ENCODE measurements at places on chromosomes 1 and 21.

GRCh38 chr1:222263791-222264190, 284.1 kb downstream of the HHIPL2 start:
- DNase-seq: peak; percentile 10
- H3K27ac ChIP-seq: no peak overlapping the region
- no peaks in the 10 kb centered on the region for H3K36me3 ChIP-seq
- H3K4me3 ChIP-seq: no peak overlapping the region
- no peaks in the 10 kb centered on the region for H3K27me3 ChIP-seq

DNA sequence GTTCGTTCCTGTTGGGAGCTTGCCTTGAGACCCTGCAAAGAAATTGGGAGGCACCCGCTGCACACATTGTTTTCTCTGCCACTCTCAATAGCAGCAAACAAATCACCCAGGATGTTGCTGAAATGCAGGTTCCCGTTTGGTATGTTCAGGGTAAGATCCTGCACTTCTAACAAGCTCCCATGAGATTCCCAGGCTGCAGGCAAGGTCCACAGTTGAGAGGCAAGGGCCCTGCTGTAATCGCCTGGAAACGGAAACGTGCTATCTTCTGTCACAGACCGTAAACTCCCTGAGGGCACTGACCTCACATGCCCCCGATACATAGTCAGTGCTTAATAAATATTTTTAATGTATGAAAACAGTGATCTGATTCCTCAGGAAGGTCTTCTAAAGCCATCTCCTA, 37.8 kb downstream of the XCL1 start:
- H3K36me3 ChIP-seq: no peaks in the 10 kb centered on the region
- H3K4me1 ChIP-seq: no peaks in the 10 kb centered on the region
- no peak overlapping the region for H3K27ac ChIP-seq

DNA sequence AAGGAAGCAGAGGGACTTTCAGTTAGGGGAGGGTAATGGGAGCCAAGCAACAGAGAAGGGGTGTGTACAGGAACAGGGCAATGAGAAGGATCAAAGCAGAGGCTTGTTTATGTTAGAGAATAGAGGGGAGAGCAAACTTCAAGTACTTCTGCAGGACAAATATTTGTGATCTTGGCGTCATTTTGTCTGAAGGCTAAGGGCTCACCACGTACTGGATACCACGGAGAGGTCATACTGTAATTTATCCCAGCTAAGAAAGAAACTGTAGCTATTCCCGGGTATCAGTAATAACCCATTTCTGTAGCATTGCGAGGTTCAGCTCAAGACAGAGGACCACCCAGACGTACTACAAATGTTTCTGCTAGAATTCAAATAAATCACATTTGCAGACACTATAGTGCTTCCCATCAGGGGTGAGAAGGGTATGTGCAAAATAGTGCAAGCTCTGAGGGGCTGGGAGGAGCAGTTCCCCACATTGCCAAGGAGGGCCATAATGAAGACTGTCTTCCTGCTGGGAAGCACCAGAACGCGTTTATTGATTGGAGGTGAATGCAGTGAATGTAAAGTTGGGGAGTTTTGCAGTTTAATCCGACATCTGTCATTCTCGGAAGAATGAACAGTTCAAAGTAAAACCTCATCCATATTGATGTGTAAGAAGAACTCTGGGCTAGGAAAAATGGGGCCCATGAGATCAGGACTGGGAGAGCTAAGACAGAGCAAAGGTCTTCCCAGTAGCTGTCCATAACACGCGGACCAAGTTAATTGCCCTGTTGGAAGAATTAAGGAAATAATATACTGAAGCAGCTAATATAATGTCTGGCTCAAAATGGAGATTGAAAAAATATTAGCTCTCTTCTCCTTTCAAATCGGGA, 136.9 kb downstream of the RWDD3 start:
- no peaks in the 10 kb centered on the region for H3K27me3 ChIP-seq
- H3K4me1 ChIP-seq: no peaks in the 10 kb centered on the region
- H3K4me3 ChIP-seq: no peak overlapping the region
- H3K27ac ChIP-seq: no peak overlapping the region
- no peaks in the 10 kb centered on the region for H3K36me3 ChIP-seq

DNA sequence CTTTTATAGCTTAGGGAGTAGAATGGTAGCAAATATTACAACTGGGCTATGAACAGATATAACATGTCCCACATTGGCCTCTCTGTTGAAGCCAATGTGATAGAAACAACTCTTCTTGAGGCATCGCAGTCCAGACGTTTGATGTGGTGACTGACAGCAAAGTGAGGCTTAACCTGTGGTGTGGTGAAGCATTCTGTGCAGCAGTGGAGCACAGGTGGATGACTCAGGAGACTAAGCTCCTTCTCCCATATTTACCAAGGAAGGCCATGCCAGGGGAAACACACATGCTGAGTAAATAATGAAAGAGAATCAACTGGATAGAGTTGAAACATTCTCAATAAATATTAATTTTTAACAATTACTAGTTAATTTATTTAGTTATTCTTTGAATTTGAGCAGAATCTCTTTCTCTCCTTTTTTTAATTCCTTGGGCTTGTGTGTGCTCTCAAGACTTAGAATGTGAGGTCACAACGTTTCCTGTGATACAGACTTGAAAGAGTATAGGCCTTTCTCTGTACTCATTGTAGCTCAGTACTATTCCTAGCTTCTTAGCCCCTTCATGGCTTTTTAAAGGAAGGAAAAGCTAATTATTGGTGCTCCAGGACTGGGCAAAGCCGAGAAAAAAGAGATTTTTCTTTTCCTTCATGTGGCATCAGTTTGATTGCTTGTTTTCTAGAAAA, 17.6 kb downstream of the CRB1 start:
- no peaks in the 10 kb centered on the region for H3K36me3 ChIP-seq
- DNase-seq: peak; percentile 4
- no peak overlapping the region for H3K4me3 ChIP-seq
- no peak overlapping the region for H3K27ac ChIP-seq

- no peaks in the 10 kb centered on the region for H3K4me1 ChIP-seq
- DNase-seq: no peak
- H3K27me3 ChIP-seq: no peaks in the 10 kb centered on the region
- H3K27ac ChIP-seq: no peak overlapping the region
- no peak overlapping the region for H3K4me3 ChIP-seq
Observed at GRCh38 chr1:41536361-41536802, 51.9 kb upstream of the EDN2 start.

DNA sequence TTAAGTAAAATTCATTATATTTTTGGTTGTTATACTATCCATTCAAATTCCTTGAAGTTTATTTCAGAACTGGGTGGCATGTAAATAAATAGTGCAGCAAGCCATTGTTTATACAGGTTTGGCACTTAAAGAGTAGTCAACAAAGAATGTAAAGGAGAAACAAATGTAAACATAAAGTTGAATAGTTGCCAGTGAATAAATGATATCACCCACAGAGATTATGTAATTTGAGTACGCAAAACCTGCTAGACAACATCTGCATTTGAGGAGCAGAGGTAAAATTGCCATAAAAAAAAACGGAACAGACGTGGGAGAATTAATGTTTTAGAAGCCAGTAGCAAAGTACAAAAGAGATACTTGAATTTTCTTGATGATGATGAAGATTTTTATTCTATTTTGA, 111.6 kb downstream of the ADGRL2 start:
- no peak overlapping the region for H3K27ac ChIP-seq
- H3K4me1 ChIP-seq: no peaks in the 10 kb centered on the region
- H3K4me3 ChIP-seq: no peak overlapping the region
- no peaks in the 10 kb centered on the region for H3K36me3 ChIP-seq

- H3K4me3 ChIP-seq: peak overlapping the region; percentile 94
- no peaks in the 10 kb centered on the region for H3K27me3 ChIP-seq
- H3K27ac ChIP-seq: peak overlapping the region; percentile 97
- H3K36me3 ChIP-seq: peaks cover 75% of the 10 kb centered on the region
- DNase-seq: peak; percentile 80
Observed at GRCh38 chr1:9715536-9716226, 64.2 kb downstream of the PIK3CD start.

DNA sequence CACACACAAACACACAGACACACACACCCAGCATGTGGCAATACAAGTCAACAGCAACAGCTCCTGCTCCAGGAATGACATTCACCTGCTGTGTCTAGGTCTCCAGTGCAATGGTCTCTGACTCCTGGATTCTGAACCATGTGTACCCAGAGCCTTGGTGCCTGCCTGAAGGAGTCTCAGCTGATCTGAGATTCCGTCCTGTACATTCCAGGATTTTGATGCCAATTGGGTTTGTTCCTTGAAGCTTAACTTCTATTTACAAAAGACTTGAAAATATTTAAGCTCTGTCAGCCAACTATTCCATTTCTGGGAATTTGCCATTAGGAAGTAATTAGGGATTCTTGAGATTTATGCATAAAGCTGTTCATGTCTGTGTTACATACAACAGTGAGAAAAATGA, 85.4 kb upstream of the LRRC8D start:
- H3K27me3 ChIP-seq: no peaks in the 10 kb centered on the region
- DNase-seq: no peak
- peaks cover 64% of the 10 kb centered on the region for H3K4me1 ChIP-seq
- H3K36me3 ChIP-seq: peaks cover 12% of the 10 kb centered on the region

DNA sequence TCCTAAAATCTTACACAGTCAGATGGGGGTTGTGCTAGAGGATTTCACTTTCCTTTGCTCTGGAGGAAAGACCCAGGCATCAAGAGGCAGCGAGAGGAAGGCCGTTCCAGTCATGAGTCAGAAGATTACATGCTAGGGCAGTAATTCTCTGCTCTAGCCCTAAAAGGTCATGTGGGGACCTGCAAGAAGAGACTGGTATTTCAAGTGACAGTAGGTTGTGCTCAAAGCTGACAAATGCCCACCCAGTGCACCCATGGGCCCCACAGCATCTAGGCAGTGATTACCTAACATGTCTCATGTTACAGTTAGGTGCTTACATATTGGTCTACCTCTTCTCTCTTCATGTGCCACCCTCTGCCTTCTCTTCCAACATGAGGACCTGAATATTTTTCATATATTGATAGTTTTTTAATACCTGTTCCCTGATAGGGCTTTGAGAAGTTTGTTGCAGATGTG, 99.7 kb upstream of the BEND5 start:
- no peaks in the 10 kb centered on the region for H3K36me3 ChIP-seq
- H3K27ac ChIP-seq: no peak overlapping the region
- DNase-seq: no peak
- H3K4me1 ChIP-seq: no peaks in the 10 kb centered on the region
- H3K4me3 ChIP-seq: no peak overlapping the region

- peaks cover 57% of the 10 kb centered on the region for H3K36me3 ChIP-seq
- peaks cover 33% of the 10 kb centered on the region for H3K4me1 ChIP-seq
- no peak overlapping the region for H3K4me3 ChIP-seq
- H3K27me3 ChIP-seq: no peaks in the 10 kb centered on the region
- H3K27ac ChIP-seq: peak overlapping the region; percentile 53
Observed at GRCh38 chr1:19074902-19075721, 118.6 kb upstream of the IFFO2 start.

GRCh38 chr21:43950481-43950880, 61.6 kb upstream of the TRAPPC10 start:
- no peak overlapping the region for H3K4me3 ChIP-seq
- H3K36me3 ChIP-seq: peaks cover 35% of the 10 kb centered on the region
- no peak for DNase-seq
- peaks cover 14% of the 10 kb centered on the region for H3K4me1 ChIP-seq
- H3K27ac ChIP-seq: no peak overlapping the region

DNA sequence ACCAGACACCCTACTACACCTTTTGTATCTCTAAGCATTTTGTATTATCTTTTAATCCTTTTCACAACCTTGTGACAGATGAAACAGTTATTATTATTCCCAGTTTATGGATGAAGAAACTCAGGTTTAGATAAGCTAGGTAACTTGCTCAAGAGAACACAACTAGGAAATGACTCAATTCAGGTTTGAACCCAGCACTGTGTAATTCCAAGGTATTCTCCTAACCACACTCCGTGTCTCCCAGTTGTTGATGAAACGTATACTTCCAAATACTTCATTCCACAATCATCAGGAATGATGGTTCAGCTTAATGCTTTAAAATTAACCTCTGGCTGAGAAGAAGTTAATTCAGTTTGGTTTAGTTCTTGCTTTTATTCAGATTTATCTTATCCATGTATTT, 51.7 kb upstream of the MRPS6 start:
- no peaks in the 10 kb centered on the region for H3K27me3 ChIP-seq
- H3K36me3 ChIP-seq: no peaks in the 10 kb centered on the region
- no peak for DNase-seq
- no peak overlapping the region for H3K27ac ChIP-seq
- peaks cover 23% of the 10 kb centered on the region for H3K4me1 ChIP-seq

DNA sequence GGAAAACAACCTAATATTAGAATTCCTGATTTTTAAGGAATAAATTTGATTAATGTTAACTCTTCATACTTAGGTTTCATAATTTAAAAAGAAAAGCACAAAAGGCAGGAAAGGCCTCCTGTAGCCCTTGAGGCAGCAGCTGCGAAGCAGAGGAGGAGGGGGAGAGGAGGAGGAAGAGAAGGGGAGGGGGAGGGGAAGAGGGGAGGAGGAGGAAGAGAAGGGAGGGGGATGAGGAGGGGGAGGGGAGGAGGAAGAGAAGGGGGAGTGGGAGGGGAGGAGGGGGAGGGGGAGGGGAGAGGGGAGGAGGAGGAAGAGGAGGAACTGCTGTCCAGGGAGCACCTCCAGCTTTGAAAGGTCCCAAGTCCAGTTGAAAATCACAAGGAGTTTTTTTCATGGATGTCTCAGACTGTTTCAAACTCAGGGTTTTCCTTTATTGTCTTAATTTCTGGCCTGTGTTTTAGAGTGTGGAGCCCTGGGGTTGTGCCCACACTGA, 35.1 kb upstream of the DIP2A start:
- no peak overlapping the region for H3K4me3 ChIP-seq
- H3K27me3 ChIP-seq: no peaks in the 10 kb centered on the region
- peak overlapping the region; percentile 96 for H3K27ac ChIP-seq
- H3K4me1 ChIP-seq: peaks cover 22% of the 10 kb centered on the region
- H3K36me3 ChIP-seq: peaks cover 12% of the 10 kb centered on the region

DNA sequence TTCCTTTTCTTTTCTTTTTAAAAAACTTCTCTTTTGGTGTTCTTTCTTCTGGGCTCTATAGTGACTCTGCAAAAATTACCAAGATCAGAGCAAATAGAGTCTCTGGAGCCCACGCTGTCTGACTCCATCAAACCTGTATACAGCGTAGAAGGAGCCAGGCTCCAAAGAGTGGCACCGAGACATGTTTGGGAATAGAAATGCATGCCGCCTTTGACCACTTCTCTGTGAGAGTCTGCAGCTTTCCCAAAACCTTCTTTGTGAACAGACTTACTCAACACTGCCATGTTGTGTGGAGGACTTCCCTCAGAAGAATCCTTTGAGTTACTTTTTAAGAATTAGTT, 55.3 kb downstream of the GORAB start:
- H3K4me1 ChIP-seq: peaks cover 5% of the 10 kb centered on the region
- no peaks in the 10 kb centered on the region for H3K36me3 ChIP-seq
- no peak for DNase-seq
- no peak overlapping the region for H3K4me3 ChIP-seq

DNA sequence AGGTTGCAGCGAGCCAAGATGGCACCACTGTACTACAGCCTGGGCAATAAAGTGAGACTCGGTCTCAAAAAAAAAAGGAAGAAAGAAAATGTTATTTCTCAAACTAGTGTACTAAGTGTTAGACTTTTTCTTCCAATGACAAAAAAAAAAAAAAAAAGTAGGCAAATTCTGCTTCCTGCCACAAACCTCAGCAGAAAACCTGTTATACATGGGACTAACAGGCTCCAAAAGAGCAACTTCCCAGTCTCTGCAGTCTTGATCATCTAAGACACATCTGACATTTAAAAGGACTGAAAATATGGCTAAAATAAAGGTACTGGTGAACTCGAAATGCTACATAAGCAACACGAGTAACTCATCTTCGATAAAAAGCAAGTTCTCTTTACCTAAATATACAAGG, 59.6 kb downstream of the HSF2BP start:
- no peak overlapping the region for H3K27ac ChIP-seq
- no peaks in the 10 kb centered on the region for H3K27me3 ChIP-seq
- no peak for DNase-seq

Data from activated CD8-positive, alpha-beta T cell treated with anti-CD3 and anti-CD28 coated beads for 36 hours (primary cell).